Mammary microvascular endothelial cell (primary cell): ENCODE measurements at places on chromosomes 16 and 17. TPM values are rescaled to one million over a fixed set of nuclear protein-coding genes. Genes with fewer than 3 reads are reported as not detected.

Gene FHOD1
- 29.2 and 33.3 TPM in 2 replicates for total RNA-seq

Gene SEPTIN12
- not detected in 2 replicates for total RNA-seq

Gene CRYBA1
- not detected in 2 replicates for total RNA-seq

Gene NPIPB9
- total RNA-seq, result not detected in 2 replicates

Gene HOXB4
- 6.7 and 6.9 TPM in 2 replicates for total RNA-seq

Gene CTRB2
- total RNA-seq, result not detected in 2 replicates

Gene DPEP2
- total RNA-seq, result 0.05 TPM in 1 of 2 replicates, not detected in the other

Gene SPAG5
- 49.6 and 54.7 TPM in 2 replicates for total RNA-seq

Gene WFIKKN1
- 0.10 TPM in 1 of 2 replicates, not detected in the other for total RNA-seq

Gene ARL5C
- not detected in 2 replicates for total RNA-seq

Gene RAB26
- 0.13 and 1.3 TPM in 2 replicates for total RNA-seq

Gene ASGR2
- not detected in 2 replicates for total RNA-seq

Gene CD300A
- total RNA-seq, result not detected in 2 replicates

Gene RNF43
- total RNA-seq, result not detected in 2 replicates

Gene RPH3AL
- 7.9 and 11.9 TPM in 2 replicates for total RNA-seq

Gene KRT31
- not detected in 2 replicates for total RNA-seq

Gene KRTAP3-2
- not detected in 2 replicates for total RNA-seq

Gene KRTAP1-1
- total RNA-seq, result not detected in 2 replicates

Gene ASPHD1
- 0.07 and 0.34 TPM in 2 replicates for total RNA-seq

Gene SPHK1
- 191 TPM in 2 replicates for total RNA-seq

Gene CDH13
- total RNA-seq, result 150 and 151 TPM in 2 replicates

Gene SPNS2
- total RNA-seq, result 69.0 and 75.5 TPM in 2 replicates

Gene SOX8
- total RNA-seq, result 0.07 and 0.10 TPM in 2 replicates

Gene STX1B
- total RNA-seq, result 0.05 and 0.93 TPM in 2 replicates
